ENCODE measurements at places on chromosomes 2 and 18. TPM values are rescaled to one million over a fixed set of nuclear protein-coding genes. Genes with fewer than 3 reads are reported as not detected.

The TXNL1 gene
- 45.6 TPM for total RNA-seq

The NETO1 gene
- total RNA-seq = 1.7 TPM

The SERPINB11 gene
- total RNA-seq = not detected

The IMPA2 gene
- 7.8 TPM for total RNA-seq

The PGAP1 gene
- 9.7 TPM for total RNA-seq

The TUBA3D gene
- not detected for total RNA-seq

The LYPD6B gene
- not detected for total RNA-seq

The LYG1 gene
- 4.5 TPM for total RNA-seq

The MC2R gene
- not detected for total RNA-seq

The ACVR1C gene
- 3.3 TPM for total RNA-seq

The FBXO15 gene
- total RNA-seq = 4.5 TPM

The VAPA gene
- 121 TPM for total RNA-seq

The ADD2 gene
- total RNA-seq = 10.9 TPM

The ACMSD gene
- not detected for total RNA-seq

The ALKAL2 gene
- total RNA-seq = not detected

The PIKFYVE gene
- 51.2 TPM for total RNA-seq

The WDPCP gene
- total RNA-seq = 14.7 TPM

The UGT1A3 gene
- total RNA-seq = not detected

The INHBB gene
- total RNA-seq = not detected

The RTP5 gene
- not detected for total RNA-seq

The ZNF892 gene
- 3.0 TPM for total RNA-seq

The KANSL1L gene
- 20.8 TPM for total RNA-seq

The SLC11A1 gene
- total RNA-seq = 0.47 TPM

The ZNF385B gene
- not detected for total RNA-seq

The LOXHD1 gene
- total RNA-seq = 0.08 TPM

The ERBB4 gene
- total RNA-seq = not detected

The SCN2A gene
- not detected for total RNA-seq

The FER1L5 gene
- total RNA-seq = not detected

The MALL gene
- 0.55 TPM for total RNA-seq

The RESP18 gene
- total RNA-seq = not detected

The CRYGB gene
- not detected for total RNA-seq

The CRYGA gene
- not detected for total RNA-seq

The GPR35 gene
- total RNA-seq = 8.9 TPM

The BMP10 gene
- total RNA-seq = not detected

The ASXL2 gene
- total RNA-seq = 56.6 TPM

The TCF4 gene
- 8.9 TPM for total RNA-seq

The FHL2 gene
- total RNA-seq = not detected

The GALR1 gene
- total RNA-seq = not detected

The SPP2 gene
- total RNA-seq = not detected

The SLC23A3 gene
- total RNA-seq = 3.3 TPM

The ABCB11 gene
- not detected for total RNA-seq

The TRIM43 gene
- not detected for total RNA-seq

The GKN1 gene
- not detected for total RNA-seq

The NPAS2 gene
- total RNA-seq = 5.1 TPM

The RUFY4 gene
- 0.16 TPM for total RNA-seq

The GDF7 gene
- not detected for total RNA-seq

The CFAP53 gene
- total RNA-seq = 1.2 TPM

The HADHA gene
- total RNA-seq = 99.7 TPM

The IL1R1 gene
- not detected for total RNA-seq

The SERPINB13 gene
- total RNA-seq = not detected

The RABL2A gene
- 53.4 TPM for total RNA-seq

The ITGA4 gene
- total RNA-seq = 210 TPM

The C1GALT1C1L gene
- 0.33 TPM for total RNA-seq

The IL1F10 gene
- total RNA-seq = not detected

The LONRF2 gene
- not detected for total RNA-seq

The IL36G gene
- total RNA-seq = not detected

The SERPINB5 gene
- not detected for total RNA-seq

The BOLL gene
- total RNA-seq = not detected
